Stimulated activated CD4-positive, alpha-beta T cell treated with anti-CD3 and anti-CD28 coated beads, TNF-alpha, amount 100 ng/mL, for 4 hours (primary cell): ENCODE measurements at places on chromosomes 11 and 22.

DNA sequence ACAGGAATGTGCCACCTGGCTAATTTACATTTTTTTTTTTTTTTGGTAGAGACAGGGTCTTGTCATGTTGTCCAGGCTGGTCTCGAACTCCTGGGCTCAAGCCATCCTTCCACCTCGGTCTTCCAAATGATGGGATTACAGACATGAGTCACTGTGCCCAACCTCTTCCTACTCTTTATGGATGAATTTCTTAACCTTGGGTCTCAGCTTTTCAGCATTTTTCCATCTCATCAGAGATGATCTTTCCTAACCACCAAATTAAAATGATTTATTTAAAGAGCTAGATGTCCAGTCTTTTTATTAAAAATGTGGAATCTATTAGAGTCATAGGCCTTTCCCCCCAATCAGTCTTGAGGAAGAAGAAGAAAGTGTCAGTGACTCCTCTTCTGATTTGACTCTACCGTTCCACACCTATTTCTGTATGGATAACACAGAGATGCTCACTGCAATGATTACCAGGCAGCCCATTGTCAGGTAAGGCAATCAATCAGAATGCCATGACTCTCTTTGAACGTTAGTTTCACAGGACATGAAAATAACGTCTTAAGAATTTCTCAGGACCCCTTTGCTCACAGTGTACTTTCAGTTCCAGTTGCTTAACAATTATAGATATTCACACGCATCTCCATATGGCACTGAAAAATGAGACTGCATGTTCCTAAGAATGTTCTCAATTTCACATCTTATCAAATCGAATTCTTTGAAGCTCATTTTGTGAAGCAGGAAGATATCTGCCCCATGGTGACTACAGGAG, 51.0 kb downstream of the MIAT start:
- no peak for DNase-seq

GRCh38 chr11:43124272-43124935, 187.4 kb upstream of the API5 start:
- DNase-seq: no peak

GRCh38 chr11:32566517-32566916, 17.1 kb upstream of the EIF3M start:
- no peak for DNase-seq

DNA sequence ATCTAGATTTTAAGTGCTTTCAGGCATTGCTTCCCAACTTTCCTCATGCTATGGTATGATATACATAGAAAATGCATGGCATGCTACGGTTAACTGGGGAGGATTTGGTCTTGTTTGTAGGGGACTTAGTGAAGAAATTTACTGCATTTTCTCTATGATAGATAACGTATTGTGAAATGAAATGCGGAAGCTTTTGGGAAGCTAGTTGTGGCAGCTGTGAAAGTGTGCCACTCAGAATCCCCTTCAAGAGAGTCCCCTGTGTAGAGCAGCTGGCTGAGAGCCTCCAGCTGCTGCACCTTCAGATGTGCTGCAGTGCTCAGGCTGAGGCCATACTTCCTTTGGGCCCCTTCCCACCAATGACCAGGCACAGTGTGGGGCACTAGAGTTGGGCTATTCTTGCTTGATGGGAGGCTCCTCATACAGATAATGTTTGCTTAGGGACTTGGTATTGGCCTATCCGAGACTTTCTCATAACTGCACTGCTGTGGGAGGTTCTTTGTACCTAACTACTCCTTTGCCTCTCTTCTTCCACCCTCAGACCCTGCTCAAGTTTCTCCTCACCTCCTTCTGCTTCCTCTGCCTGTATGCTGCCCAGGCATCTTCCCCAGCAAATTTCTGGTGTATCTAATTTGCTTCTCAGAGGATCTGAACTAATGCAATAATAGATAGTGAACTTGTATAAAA, 67.3 kb downstream of the HIPK3 start:
- DNase-seq: no peak

DNA sequence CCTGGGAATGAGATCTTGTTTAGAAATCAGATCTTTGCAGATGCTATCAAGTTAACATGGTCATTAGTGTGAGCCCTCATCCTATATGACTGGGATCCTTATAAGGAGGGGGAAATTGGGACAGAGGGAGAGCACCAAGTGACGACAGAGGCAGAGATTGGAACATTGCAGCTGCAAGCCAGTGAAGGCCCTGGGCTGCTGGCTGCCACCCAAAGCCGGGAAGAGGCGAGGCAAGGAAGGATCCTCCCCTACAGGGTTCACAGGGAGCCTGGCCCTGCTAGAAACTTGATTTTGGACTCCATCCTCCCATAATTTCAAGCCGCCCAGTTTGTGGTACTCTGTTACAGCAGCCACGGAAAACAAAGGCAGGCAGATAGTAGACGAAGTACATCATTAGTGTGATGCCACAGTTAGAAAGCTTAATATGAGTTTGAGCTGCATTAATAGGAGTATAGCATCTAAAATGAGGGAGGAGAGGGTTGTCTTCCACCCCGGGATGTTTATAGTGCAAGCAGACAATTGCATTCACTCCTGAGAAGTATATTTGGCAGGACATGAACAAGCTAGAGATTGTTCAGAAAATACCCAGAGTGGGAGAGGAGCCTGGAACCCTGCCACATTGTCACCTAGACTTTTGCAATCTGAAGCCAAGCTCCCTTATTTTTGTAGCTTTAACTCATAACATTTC, 56.8 kb upstream of the CLMP start:
- no peak for DNase-seq

GRCh38 chr22:37059876-37060449, 8.4 kb downstream of the KCTD17 start:
- no peak for DNase-seq

- DNase-seq: no peak
These were observed 5.3 kb upstream of the NHERF4 start for GRCh38 chr11:119179983-119180382.

DNA sequence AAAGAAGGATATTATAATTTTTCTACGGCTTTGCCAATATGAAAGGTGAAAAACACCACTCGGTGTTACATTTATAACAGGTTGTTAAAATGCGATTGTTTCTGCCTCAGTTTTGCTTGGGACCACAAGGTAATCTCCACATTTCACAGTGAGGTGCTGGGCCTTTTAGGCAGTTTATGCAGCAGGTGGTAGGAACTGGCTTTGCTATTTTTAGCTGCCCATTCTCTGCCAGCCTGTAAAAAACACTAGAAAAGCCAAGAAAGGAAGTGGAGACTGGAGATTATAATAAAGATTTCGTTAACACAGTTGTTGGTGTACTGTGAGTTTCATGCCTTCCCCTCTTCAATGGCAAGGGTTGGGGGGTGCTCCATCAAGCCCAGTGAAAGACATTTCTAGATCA, 8.0 kb upstream of the MRPL16 start:
- no peak for DNase-seq

GRCh38 chr11:703506-703905, 2.5 kb upstream of the EPS8L2 start:
- DNase-seq: no peak

DNA sequence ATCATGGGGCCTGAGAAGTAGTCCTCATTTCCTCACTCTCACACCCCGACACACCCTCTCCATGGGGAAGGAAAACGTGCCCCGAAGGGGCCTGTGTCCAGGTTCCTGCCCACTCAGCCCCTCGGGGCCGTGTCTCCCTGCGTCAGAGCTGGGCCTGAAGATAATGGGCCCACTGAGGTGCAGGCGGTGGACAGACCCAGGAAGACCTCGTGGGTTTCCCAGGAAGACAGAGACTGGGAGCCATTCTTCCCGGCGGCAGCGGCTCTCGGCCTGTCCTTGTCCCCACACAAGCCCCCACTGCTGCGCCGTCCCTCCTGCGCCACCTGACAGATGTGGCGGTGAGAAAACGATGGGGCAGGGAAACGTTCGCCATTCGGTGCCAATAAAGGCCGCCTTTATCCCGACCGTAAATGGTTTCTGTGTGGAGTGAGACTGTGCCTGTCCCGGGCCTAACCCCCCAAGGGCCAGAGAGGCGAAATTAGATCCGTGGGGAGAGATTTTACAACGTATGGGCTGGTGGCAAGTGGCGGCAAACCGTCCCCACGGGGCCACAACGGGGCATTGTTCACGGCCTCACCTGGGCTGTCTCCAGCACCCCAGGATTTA, 89.0 kb downstream of the CDKN1C start:
- no peak for DNase-seq

DNA sequence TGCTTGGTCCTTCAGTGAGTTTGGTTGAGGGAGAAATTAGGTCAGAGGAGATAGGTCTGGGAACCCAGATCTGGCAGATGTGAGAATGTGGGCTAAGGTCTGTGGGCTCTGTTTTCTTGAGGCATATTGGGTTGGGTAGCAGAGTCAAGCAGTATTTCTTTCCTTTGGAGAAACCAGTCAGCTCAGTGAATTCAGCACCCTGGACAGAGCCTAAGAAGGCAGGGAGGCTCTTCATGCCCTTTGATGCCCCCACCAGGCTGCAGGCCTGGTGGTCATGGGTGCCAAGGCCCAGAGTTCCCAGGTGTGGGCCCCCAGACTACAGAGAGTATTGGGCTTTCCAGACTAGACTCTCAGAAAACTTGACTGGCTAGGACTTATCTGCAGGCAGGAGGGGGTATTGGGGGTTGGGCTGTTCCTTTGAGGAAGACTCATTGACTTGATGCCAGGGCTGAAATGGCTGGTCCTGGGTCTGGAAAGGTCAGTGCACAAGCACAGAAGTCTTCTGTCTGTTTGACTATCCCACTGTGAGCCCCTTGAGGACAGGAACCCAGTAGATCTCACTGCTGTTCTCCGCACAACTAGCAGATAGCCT, 45.3 kb upstream of the NECTIN1 start:
- no peak for DNase-seq

GRCh38 chr11:126465573-126466188, 110.2 kb downstream of the ST3GAL4 start:
- DNase-seq: no peak

- no peak for DNase-seq
These were observed 62.7 kb downstream of the LDLRAD3 start for GRCh38 chr11:36006556-36006955.

GRCh38 chr11:125446279-125446678, 49.8 kb downstream of the FEZ1 start:
- no peak for DNase-seq

GRCh38 chr11:12377106-12377823, at the start of gene PARVA:
PARVA (plus strand) TSS chr11:12377571; CDS start chr11:12377648, 77 bp downstream.
- DNase-seq: no peak

DNA sequence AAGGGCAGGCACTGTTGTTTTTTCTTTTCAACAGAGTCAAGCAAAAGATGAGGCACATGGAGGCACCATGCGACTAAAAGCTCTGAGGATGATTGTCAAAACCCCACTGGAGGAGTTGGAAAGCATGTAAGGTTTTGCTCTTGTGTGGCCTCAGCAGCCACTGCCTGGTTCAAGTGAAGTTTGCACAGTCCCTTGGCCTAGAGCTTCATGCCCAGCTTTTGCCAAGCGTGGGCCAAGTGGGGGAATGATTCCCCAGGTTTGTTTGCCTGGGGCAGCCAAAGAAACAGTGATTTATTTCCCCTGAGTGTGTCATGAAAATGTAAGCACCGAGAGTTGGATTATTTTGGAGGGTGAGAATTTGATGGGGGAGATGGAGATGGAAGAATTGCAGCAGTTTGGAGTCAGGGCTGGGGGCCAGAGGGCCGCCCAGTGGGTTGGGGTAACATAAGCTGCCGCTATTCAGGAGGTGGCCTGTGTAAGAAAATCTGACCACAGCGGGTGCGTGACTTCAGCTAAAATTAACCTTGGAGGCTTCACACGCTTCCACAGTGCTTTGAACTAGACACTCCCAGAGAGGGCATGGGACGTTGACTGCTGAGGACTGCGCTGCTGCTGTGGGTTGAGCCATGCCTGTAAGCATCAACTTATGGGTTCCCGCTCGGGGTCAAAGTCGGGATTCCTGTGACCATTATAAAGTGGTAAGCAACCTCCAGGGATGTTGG, 100.7 kb downstream of the NAV2 start:
- DNase-seq: no peak

DNA sequence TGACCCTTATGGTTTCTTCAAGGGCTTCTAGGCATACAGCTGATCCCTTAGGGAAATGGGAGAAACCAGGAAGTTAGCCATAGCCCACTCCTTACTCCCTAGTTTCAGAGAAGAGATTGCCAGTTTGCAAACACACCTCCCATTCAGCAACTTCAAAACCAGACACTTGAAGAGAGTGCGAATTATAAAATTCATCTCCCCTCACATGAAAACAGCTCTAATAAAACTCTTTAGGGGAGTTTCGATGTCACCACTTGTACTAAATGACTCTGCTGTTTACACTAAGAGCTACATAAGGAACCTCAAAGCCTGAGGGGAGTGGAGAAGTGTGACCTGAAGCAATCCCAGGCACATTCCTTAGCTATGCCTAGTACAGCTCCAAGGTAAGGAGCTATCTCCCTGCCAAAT, 8.3 kb downstream of the LGR4 start:
- no peak for DNase-seq

GRCh38 chr11:35912883-35913624, 30.8 kb upstream of the LDLRAD3 start:
- DNase-seq: no peak

GRCh38 chr22:40862013-40862412, at the start of gene DNAJB7:
DNAJB7 (minus strand) TSS chr22:40862113; CDS start chr22:40861994, 119 bp downstream.
- DNase-seq: no peak

GRCh38 chr11:46216019-46216764, 61.3 kb upstream of the CREB3L1 start:
- no peak for DNase-seq

- no peak for DNase-seq
These were observed 97.7 kb upstream of the TP53I11 start for GRCh38 chr11:45048313-45048841.

DNA sequence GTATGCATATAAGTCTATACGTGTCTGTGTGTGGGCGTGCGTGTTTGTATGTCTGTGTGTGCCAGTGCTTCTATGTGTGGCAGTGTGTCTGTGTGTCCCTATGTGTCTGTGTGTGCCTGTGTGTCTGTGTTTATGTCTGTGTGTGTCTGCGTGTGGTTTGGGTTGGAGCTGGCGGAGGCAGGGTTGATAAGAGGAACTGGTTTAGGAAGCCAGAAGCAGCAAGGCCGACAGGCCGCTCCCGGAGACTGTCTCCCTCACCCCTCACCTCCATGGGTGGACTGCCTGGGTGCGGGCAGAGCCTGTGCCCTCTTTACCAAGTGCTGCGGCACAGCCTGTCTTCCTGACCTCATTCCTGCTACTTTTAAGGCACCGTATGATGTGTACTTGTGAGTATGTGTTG, 327.1 kb upstream of the B3GAT1 start:
- no peak for DNase-seq

DNA sequence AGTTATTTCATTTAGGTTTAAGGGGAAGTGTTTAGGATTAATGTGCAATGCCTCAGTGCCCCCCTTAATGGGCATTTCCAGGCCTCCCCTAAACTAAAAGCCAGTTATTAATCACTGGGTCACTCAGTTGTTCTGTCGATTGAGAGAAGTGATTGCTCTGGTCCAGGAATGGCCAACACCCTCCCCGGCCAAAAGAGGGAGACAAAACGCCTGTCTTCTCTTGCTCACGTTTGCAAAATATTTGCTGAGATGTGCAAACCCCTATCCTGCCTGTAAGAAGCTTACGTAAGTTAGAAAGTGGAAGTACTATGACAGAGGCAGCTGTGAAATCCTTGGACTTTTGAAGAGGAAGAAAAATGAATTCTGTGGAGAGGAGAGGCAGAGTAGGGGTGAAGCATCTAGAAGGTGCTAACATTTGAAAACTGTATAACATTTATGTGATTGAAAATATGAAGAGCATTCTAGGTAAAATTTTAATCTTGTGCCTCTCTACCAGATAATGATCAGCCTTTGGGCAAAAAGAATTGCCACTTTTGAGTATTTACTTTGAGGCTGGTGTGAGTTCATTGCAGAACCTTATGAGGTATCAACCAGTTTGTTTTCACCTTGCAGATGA, 37.7 kb downstream of the NTM start:
- DNase-seq: no peak

- DNase-seq: no peak
These were observed 129.7 kb downstream of the ST3GAL4 start for GRCh38 chr11:126485021-126485792.
